ENCODE measurements at places on chromosomes 12 and 14. TPM values are rescaled to one million over a fixed set of nuclear protein-coding genes. Genes with fewer than 3 reads are reported as not detected.

GRCh38 chr12:81114226-81114625, 36.3 kb downstream of the ACSS3 start:
- DNase-seq, result no peak

- DNase-seq, result peak; percentile 85
Measured at GRCh38 chr12:47802312-47802711, 17.4 kb downstream of the HDAC7 start.

- DNase-seq, result no peak
Measured at GRCh38 chr12:50780013-50780412, 16.1 kb downstream of the ATF1 start.

DNA sequence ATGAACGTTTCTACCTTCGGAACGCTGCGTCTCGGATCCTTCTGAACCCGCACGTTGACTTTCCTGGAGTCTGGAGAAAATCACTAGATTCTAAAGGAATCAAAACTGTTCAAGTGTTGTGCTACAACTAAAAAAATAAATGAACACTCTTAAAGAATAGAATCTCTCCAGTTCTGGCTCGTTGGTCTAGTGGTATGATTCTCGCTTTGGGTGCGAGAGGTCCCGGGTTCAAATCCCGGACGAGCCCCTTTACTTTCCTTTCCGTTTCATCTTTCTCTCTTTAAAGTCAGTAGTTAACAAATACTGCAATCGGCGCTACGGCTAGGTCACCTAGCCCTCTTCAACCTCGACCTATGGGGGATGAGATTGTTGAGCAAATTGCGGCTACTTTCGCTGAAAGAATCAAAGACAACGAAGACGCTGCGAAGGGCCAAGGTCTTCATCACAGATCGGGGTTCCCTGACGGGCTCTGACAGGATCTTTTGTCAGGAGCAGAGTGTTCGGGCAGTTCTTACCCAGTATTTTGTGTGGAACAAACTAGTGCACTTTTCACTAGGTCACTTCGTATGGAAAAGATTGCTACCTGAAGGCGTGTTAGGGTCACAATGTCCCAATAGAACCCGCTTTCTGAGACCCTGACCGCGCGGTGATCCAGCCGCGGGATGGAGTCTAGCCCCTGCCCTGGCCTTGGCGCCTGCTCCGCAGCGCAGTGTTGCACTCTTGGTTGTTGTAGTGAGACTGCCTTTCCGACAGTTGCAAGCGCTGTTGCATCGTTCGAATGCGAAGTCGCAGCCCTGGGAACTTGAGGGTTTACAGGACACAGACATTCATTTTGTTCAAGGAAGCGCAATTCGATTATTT, 8.4 kb downstream of the OR6S1 start:
- peak; percentile 84 for DNase-seq

DNA sequence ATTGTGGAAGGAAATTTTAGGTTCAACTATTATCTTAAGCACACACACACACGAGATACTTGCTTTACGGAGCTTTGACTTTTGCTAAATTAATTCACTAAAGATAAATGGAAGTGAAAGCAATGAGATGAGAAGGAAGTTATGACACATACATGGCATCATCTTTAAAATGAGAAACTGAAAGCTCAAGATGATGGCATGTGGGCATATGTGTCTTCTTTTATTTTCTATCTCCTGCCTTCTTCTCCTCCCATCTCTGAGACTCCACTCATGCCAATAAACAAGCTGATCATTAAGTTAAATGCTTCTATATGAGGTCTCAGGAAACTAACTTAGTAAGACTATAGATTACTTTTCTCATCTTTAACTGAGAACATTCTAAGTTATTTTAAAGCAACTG, 216.7 kb downstream of the MED13L start:
- no peak for DNase-seq

- no peak for DNase-seq
Measured at GRCh38 chr12:46359667-46360280, 12.8 kb downstream of the SLC38A2 start.

GRCh38 chr12:131409211-131409610, 301.7 kb upstream of the SFSWAP start:
- DNase-seq, result no peak

DNA sequence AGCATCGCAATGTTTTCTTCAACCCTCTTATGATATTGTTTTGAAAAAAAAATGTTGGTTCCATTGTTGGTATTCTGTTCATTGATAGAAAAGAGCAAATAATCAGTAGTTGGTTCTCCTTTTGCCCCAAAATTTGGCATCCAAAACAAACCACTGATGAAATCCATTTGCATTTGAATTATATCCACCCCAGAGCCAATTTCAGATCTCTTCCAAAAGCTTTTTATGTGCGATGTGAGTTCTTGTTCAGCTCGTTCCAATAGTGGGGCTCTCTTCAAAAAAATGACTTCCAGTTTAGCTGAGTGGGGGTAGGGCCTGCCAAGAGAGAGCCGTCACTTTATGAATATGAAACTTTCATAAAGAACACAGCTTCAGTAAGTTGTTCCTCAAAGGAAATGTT, 130.7 kb downstream of the DIO2 start:
- no peak for DNase-seq

- peak; percentile 55 for DNase-seq
Measured at GRCh38 chr14:77761205-77761931, 412 bp upstream of the SNW1 start.

GRCh38 chr12:4975574-4975973, 65.9 kb downstream of the KCNA1 start:
- DNase-seq, result peak; percentile 72

DNA sequence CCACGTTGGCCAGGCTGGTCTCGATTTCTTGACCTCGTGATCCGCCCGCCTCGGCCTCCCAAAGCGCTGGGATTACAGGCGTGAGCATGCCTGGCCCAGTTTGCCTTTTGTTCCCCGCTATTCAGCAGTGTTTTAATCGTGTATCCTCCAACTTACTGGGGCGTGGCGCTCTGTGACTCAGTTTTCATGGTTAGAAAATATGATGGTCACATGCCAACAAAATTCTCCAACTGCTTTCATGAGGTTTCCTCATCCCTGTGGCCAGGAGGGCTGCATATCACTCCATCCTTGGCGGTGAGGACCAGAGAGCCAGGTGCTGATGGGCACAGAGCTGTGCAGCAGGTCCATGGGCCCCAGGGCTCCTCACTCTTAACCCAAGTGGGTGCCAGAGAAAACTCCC, 33.0 kb upstream of the PRMT8 start:
- DNase-seq, result no peak

DNA sequence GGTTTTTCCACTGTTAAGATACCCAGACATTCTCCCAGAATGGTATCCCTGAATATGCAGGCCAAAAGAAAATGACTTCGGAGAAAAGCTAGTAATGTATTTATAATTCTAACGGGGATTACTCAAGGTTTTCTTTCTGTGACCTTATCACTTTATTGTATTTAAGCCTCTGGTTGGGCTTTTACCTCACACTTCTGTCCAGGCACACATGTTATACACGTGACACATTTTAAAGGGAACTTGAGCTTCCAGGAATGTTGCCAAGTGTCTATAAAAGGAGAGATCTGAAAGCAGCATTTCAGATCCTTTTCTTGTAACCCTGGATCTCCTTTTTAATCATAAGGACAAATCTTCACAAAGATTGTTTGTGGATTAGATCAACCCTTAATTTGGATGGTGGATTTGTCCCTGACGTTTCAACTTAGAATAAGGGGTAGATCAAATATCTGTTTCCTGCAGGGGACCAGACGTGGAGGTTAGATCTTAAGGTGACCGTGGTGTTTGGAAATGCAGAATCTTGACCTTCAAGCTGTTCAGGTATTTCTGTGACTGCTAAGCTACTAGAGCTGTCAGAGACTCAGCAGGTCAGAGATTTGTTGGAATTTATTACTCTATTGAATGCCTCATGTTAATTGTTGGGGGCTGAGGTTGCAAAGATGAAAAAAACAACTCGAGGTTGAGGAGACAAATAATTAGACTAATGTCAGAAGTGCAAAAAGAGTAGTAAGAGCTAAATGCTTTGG, 1.5 kb downstream of the CIPC start:
- DNase-seq, result no peak

- DNase-seq, result no peak
Measured at GRCh38 chr14:51848120-51848519, 12.3 kb upstream of the GNG2 start.

Gene GPD1
- total RNA-seq, result not detected

Gene PMCH
- total RNA-seq, result not detected

Gene NKX2-1
- total RNA-seq, result 0.78 TPM

Gene C1QL4
- total RNA-seq, result 3.3 TPM

Gene MANSC4
- total RNA-seq, result not detected

Gene IL26
- total RNA-seq, result not detected

Gene VDR
- total RNA-seq, result 0.03 TPM
